Nephron progenitor cell (in vitro differentiated cells): ENCODE measurements at places on chromosomes 13 and 19.

- DNase-seq, result no peak
Measured at GRCh38 chr19:34317311-34317927, 47.6 kb upstream of the GPI start.

DNA sequence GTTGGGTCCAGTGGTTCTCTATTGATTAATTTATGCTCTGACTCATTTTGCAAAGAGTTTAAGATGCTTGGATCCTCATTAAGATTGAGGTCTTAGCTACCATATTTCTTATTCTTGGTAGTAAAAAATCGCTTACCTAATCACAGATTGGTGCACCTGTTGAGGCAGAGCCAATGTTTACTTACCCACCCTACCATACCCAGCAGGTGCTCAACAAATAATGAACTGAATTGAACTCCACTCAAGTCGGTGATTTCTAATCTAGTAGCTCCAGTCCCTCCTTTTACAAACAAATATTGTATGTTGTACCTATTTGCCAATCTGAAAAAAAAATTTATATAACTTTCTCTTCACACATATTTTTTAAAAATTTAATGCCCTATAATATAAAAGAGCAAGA lies 361.0 kb downstream of the FGF14 start:
- no peak for DNase-seq

GRCh38 chr19:51503286-51503817 lies 1.8 kb upstream of the SIGLEC12 start:
- DNase-seq, result no peak

GRCh38 chr13:40171566-40171965 lies 494.9 kb downstream of the FOXO1 start:
- no peak for DNase-seq

- no peak for DNase-seq
Measured at GRCh38 chr13:112003941-112004340, 63.0 kb upstream of the SOX1 start.

DNA sequence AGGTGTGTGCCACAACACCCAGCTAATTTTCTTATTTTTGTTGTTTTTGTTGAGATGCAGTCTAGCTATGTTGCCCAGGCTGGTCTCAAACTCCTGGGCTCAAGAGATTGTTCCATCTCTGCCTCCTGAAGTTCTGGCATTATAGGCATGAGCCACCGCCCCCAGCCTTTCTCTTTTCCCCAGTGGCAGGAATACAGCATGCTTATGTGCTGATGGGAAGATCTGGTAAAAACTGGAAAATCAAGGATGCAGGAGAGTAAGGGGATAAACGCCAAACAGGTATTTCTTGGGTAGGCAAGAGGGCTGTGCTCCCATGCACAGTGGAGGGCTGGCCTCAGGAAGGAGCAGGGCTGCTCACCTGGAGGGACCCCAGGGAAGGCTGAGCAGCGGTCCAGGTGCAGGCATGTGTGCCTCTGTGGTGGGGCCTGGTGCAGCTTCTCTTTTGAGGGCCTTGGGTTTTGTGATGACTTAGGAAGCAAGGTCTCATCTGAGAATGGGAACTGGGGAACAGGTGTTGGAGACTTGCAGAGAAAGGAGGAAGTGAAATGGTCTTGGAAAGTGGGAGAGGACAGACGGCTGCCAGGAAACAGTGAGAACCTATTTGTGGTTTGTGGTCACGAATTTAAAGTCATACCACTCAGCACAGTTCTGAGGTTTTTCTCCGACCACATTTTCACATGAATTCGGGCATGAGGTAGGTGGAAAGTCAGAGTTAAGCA lies 106.5 kb downstream of the TEX26 start:
- no peak for DNase-seq

GRCh38 chr13:109412283-109412901 lies 374.0 kb downstream of the IRS2 start:
- DNase-seq, result peak; percentile 72

DNA sequence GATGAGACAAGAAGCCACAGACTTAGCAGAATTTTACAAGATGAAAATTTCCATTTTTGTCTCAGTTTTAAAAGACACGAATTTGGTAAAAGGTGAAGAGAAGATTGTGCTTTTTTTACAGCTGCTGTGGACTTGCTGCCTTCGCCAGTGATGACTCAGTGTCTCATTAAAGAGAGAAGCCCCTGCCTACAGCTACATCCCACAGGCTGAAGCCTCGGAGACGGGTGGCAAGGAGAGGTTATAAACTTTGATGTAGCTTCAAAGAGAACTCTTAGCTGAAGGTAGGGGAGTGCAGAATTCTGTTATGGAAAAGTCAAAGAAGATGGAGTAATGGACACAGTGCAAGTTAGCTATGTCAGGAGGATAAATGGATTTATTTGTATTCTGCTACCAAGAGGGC lies 683.4 kb upstream of the ARGLU1 start:
- no peak for DNase-seq

- DNase-seq, result no peak
Measured at GRCh38 chr13:63161219-63161618, 1745.6 kb upstream of the PCDH20 start.

DNA sequence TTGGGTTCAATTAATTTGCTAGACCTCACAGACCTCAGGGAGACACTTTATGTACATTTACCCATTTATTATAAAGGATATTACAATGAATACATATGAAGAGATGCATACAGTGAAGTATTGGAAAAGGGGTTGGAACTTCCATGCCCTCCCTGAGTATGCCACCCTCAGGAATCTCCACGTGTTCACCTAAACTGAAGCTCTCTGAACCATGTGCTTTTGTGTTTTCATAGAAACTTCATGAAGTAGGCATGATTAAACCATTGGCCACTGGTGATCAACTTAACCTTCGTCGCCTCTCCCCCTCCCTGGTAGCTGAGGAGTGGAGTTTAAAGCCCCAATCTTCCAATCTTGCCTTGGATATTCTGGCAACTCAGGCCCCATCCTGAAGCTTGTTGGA lies 20.3 kb downstream of the ZNF160 start:
- DNase-seq, result no peak

DNA sequence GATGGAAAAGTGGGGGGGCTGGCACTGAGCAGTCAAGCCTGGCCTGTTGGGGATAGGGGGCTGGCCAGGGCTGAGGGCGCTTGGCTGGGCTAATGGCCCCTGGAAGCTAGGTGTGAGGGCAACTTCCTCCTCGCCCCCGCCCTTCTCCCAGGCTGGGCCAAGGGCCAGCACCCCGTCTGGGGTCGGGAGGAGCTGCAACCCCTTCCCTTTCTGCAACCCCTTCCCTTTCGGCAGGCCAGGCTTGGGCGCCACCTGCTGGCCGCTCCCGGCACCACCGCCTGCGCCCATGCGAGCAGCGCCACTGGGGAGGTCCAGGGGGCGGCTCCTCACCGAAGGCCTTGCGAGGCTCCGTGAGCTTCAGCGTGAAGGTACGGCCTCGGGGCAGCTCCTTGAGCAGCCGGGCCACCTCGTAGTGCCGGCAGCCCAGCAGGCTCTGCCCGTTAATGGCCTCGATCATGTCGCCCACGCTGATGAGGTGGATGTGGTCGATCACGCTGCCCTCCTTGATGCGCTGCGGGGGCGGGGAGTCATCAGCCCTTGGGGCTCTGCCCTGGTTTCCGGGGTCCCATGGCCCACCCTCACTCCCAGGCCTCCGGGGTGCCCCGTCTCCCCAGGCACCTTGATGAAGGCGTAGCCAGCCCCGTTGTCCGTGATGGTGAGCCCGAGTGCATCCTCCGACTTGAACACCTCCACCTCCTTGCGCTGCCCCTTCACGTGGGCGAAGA lies 5.0 kb upstream of the PTGER1 start:
- peak; percentile 89 for DNase-seq

GRCh38 chr19:1110809-1111640 lies 7.2 kb downstream of the GPX4 start:
- no peak for DNase-seq

DNA sequence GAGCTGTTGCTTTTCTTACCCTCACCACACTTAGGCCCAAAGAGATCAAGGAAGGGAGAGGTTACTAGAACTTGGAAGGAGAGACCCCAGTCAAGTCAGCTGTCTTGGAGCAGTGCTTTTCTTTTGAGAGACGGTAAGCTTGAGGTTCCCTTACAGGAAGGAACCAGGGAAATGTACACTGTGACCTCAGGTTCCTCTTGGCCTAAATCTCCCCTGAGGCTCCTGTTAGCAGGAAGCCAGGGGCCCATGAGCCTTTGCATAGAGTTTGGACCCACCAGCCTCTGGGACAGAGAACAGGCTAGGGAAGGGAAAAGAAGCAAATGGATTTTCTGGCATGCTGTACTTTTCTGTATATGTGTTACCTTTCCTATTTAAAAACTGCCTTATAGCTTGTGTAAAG lies 5.9 kb upstream of the GPR18 start:
- DNase-seq, result no peak

DNA sequence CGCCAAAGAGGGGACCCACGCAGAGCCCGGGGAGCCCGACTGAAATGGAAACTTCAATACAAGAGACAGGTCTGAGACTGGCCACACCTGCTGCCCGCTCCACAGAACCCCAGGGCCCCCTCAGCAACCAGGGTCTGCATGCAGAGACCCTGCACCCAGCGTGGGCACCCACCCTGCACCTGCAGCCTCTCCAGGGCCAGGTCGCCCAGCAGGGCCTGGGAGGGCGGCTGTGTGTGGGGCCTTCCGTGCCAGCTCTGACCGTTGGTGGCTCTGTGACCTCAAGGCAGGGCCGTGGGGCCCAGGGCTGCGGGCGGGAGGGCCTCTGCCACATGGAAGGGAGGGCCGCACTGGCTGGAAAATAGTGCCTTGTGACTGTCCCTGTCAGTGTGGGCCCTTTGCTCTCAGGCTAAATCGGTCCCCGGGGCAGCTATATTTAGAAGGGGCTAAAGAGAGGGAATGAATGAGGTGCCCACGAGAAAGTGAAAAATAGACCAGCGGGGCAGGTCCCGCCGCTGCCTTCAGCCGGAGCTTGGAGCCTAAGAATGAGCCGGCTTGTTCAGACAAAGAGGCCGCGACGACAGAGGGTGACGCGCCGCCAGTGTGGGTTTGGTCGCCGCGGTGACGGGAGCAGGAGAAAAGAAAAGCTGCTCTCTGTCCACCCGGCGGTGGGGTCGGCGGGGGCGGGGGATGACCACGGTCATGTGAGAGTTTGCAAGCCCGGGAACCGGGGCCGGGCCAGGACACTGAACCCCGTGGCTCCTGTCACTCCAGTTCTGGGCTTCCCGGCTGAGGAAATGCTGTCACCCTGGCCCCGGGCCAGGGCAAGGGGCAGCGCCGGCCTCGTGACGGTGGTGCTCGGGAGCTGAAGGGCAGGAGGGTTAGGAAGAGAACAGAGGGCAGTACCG lies 70.5 kb downstream of the GADD45B start:
- DNase-seq, result peak; percentile 76

- no peak for DNase-seq
Measured at GRCh38 chr13:31090961-31091624, 70.6 kb downstream of the HSPH1 start.

- DNase-seq, result peak; percentile 99
Measured at GRCh38 chr19:51422053-51422448, 4.6 kb upstream of the SIGLEC10 start.

DNA sequence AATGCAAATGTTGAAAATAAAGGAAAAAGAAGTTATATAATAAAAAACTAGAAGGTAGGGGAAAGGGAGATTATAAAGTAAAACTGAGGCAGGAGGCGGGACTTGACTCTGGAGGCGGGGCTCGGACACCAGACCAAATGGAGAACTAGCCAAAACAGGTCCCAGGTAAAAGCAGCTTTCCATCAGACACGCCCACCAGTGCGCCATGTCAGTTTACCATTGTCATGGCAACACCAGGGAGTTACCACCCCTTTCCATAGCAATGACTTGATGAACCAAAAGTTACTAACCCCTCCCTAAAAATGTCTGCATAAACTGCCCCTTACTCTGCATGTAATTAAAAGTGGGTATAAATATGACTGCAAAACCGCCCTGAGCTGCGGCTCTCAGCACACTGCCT lies 70.9 kb downstream of the PEPD start:
- no peak for DNase-seq

GRCh38 chr13:88360761-88361160 lies 689.6 kb downstream of the SLITRK5 start:
- no peak for DNase-seq

- no peak for DNase-seq
Measured at GRCh38 chr19:38812841-38813320, at the start of gene LGALS4. Gene LGALS4, minus strand, starts transcription at chr19:38812945. Its CDS starts 59 bp downstream, at chr19:38812886.

DNA sequence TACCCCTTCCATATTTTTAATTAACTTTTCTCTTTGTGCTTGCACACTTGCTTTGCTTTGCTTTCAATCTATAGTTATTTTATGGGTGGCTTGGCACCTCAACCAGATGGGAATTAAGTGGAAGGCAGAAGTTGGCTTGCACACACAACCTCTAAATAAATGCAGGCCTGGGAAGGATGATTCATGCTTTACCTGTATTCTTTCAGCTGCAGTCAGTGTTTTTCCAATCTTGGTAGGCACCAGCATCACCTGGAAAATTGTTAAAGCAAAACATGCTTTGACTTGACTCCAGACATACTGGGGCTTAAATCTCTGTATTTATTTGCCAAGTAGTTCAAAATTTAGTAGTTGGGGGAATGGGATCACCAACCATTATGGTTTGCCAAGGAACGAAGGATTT lies 543.0 kb downstream of the GPC6 start:
- DNase-seq, result no peak

- peak; percentile 15 for DNase-seq
Measured at GRCh38 chr13:26475176-26476110, 82.0 kb upstream of the WASF3 start.

DNA sequence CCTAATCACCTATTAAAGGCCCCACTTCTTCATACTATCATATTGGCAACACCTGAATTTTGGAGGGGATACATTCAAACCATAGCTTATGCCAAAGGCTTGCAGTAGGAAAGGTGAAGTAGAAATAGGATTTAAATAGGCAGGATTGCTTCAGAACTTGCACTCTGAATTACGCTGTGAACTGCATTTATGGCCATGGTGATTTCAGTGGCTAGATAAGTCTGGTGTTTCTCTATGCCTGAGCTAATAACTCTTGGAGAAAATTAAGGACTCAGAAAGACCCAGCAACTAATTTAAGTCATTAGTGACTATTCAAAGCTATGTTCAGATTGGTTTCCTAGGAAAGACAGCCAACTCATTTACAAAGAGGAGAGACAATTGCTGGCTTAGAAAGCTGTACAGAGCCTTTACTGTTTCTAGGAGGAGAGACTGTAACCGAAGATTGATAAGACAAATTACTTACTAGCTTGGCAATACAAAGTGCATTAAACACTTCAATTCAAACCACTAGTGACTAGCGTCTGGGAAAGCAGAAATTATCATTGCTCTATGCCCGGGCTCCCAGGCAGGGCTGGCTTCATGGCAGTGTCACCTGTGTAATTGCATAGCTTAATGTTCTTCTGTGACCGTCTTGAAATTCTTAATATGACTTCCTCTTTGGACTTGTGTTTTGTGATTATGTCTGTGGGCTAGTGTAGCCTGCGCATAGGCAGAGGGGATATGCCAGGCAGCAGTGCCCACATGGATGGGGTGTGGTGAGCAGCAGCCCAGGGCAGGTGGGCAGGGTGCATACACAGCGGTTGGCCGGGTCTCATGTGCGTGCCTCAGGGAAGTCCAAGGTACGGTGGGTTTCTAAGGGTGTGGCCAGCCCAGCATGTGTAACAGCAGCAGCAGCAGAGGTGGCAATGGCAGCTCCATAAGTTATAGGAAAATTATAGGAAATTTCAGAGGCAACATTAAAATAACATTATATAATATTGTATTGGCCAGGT lies 60.1 kb downstream of the KL start:
- DNase-seq, result no peak

- no peak for DNase-seq
Measured at GRCh38 chr19:35703343-35703742, 1.0 kb upstream of the ZBTB32 start.

- DNase-seq, result no peak
Measured at GRCh38 chr19:58392945-58393724, 2.3 kb upstream of the RNF225 start.
